ENCODE measurements at places on chromosomes 16 and 17.

GRCh38 chr16:49937886-49938285 is 82.0 kb upstream of the ZNF423 start:
- no peak for DNase-seq

GRCh38 chr16:3577302-3577752 is at the start of gene NLRC3:
Gene NLRC3, minus strand, starts transcription at chr16:3577403. Its CDS starts 12,367 bp downstream, at chr16:3565036.
- peak; percentile 22 for DNase-seq

DNA sequence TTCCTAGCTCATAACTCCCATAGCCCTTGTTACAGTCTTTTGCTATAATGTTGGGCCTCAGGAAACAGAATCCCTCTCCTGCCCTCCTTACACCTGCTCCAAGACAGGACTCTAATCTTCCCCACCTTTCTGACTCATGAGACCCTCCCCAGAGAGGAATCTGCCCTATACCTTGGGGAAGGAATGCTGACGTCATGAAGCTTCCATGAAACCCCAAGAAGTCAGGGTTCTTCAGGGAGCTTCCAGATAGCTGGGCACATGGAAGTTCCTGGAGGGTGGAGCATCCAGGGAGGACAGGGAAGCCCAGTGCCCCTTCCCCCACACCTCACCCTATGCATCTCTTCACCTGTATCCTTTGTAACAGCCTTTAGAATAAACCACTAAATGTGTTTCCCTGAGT is 285.7 kb downstream of the SOX9 start:
- no peak for DNase-seq

DNA sequence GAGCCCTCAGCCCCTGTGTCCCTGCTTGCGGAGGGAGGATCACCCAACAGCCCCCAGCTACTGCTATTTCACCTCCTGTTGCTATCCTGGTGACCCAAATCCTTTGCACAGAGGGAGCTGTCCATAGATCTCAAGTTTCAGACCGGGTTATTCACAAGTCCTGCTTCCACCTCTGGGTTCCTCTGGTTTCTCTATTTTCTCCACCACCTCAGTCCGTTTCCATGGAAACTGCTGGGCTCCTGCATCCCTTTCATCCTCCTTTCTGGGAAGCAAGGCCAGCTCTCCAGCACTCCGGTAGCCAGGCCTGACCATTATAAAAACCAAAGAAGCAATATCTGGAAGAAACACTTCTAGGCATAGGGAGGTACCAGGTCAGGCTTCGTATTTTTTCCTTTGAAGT is 4.8 kb upstream of the CALB2 start:
- DNase-seq = no peak

DNA sequence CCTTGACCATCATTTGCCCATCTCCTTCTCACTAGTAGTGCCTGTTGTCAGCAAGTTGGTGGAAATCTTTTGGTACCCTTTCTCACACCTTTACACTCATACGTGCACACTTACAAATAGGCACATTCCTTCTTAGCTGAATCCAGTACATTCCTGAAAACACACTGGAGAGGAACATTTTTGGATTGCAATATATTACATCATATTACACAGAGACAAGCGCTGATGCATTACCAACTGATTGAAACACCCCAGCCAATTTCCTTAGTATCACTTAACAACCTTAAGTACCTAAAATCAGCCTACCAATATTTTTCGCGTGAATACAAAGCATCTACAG is 64.1 kb downstream of the PLCG2 start:
- no peak for DNase-seq

DNA sequence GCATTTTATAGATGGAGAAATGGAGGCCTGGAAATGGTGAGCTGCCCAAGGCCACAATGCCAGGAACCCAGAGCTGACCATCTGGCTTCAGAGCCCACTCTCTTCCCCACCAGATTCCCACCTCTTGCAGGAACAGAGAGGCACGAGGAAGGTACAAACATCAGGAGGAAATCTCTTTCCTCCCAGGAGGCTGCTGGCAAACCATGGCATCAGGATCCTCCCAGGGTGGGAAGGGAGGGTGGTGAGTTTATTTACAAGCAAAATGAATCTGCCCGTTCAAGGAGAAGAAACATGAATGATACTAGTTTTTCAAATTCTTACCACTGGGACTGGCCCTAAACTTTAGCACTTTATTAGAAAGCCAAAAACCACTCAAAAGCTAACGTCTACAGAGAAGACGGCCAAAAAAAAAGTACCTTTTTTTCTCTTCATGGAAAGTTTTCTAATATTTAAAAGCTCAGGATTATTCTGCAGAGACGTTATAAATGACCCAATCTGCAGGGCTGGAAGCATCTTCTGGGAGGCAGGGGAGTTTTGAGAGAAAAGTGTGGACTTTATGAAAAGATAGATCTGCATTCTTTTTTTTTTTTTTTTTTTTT is 79.1 kb downstream of the NXN start:
- no peak for DNase-seq

DNA sequence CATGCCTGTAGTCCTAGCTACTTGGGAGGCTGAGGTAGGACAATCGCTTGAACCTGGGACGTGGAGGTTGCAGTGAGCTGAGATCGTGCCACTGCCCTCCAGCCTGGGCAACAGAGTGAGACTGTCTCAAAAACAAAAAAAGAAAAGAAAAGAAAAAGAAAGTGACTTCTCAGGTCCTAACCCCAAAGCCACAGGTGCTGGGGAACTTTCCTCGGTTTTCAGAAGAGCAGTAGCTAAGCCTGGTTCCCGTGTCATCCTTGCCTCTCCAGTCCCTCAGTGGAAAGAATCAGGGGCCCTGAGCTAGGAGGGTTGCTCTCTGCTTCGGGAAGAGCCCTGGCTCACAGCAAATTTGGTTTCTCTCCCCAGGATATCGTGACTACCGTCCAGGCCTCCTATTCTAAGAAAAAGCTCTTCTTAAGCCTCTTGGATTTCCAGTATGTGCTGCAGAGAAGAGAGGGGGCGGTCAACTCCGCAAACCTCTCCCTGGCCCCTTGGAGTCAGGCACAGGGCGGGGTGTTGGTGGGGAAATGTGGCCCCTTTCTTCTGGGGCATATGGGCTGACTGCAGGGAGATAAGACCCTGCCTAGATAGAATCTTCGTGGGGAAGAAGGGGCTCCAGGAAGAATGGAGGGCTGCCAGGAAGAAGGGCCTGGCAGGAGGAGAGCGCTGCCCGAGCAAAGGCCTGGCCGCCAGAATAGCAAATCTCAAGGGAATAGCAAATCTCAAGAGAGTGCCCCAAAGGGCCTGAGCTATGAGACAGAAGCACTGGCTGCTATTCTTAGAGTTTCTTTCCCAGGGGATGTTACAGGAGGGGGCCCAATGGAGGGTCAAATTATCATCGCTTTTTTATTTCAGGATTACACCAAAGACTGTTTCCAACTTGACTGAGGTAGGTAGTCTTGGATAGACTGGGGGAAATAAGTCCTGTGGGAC is 8.3 kb upstream of the NLRC5 start:
- DNase-seq = no peak

DNA sequence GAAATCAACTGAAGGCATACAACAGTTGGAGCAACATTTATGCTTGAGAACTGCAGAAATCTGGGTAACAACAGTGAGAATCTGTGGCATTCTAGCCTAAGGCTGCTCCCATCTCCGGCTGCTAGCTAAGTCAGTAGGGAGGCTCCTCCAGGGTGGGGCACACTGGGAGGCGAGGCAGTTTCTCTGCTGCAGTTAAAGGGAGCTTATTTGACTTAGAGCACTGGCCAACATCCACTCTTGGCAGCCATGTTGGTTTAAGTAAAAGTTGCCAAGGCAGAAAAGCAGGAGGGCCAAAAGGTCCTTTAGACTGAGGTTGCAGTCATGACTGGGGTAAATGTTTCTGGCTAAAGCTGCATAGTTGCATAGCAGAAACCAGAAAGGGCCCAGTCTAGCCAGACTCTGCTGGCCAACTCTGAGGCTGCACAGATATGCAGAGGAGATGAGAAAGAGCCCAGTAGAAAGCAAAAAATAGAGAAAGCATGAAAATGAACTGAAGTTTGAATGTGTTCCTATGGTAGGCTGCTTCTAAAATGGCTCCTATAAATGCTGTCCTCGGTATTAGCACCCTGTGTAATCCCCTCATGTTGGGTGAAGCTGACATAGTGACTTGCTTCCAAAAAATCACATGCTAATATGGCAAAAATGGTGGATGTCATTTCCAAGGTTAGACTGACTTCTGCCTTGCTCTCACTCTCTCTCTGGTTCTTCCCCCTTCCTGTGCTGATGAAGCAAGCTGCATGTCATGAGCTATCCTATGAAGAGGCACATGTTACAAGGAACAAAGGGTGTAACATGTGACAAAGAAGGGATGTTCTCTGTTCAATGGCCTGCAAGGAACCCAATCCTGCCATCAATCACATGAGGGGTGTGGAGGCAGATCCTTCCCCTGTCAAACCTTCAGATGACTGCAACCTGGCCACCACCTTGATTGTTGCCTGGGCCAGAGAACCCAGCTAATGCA is 3.7 kb upstream of the C16orf78 start:
- DNase-seq = no peak

DNA sequence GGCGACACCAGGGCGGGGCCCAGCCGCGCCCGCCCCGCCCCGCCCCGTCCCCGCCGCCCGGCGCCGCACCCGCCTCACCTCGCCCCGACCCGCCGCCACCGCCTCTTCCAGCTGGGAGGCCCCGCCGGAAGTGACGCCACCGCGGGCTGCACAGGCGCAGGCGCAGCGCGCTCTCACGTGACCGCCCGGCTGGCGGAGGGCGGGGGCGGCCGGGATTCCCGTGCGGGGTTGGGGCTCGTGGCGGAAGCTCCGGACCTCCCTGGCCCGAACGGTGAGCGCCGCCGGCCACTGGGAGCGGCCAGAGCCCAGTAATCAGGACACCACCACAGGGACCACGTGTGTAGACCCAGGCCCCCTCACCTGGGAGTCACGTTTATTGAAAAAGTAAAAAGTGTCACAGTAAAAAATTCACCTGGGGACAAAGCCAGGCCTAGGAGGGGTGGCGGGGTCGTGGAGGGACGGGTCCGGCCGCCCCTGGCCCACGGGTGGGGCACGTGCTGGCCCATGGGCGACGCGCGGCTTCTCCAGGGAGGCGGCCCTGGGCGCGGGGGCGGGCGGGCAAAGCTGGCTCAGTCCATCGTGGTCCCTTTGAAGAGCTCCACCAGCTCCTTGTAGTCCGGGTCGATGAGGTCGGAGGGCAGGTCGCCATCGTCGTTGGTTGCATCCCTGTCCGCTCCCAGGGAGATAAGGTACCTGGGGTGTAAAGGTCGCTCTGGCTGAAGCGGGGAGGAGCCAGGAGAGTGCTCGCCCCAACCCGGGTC is at the start of gene MCRIP1:
Gene MCRIP1, minus strand, starts transcription at position 132 of the 761 bp plus-strand sequence. CDS start 8,785 bp downstream, outside the sequence.
- peak; percentile 97 for DNase-seq

- no peak for DNase-seq
These were observed 19.8 kb downstream of the MPG start for GRCh38 chr16:97822-98221.

GRCh38 chr16:6574146-6574545 is 758.5 kb upstream of the RBFOX1 start:
- no peak for DNase-seq

- DNase-seq = no peak
These were observed 58.6 kb downstream of the MMD start for GRCh38 chr17:55363033-55363432.

GRCh38 chr17:63622574-63623390 is 565 bp downstream of the MAP3K3 start:
- DNase-seq = peak; percentile 59

GRCh38 chr16:4019371-4019791 is 96.9 kb downstream of the ADCY9 start:
- DNase-seq = no peak

- DNase-seq = no peak
These were observed 15.2 kb downstream of the NUP93 start for GRCh38 chr16:56744996-56745640.

- DNase-seq = no peak
These were observed 100.2 kb downstream of the KATNIP start for GRCh38 chr16:27650073-27650701.

DNA sequence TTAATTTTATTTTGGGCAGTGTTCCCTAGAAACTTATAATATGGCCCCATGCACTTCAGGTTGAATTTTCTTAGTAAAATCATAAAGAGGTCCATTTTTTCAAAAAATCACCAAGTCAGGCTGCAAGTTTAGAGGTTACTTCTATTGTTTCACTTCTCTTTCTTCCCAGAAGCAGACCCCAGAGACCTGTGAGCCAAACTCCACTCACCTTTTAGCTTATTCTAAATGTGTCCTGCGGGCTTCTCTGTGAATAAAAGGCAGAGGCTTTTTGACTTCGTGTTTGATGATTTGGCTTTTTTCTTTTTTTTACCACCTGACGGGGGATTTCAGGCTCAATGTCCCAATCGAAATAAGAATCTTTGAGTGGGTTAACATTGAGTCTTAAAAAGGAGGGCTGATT is 7.4 kb downstream of the PRKCB start:
- DNase-seq = no peak

GRCh38 chr16:73858326-73858725 is 438.3 kb upstream of the PSMD7 start:
- no peak for DNase-seq

GRCh38 chr16:70294385-70295025 is 4.5 kb upstream of the DDX19B start:
- no peak for DNase-seq

DNA sequence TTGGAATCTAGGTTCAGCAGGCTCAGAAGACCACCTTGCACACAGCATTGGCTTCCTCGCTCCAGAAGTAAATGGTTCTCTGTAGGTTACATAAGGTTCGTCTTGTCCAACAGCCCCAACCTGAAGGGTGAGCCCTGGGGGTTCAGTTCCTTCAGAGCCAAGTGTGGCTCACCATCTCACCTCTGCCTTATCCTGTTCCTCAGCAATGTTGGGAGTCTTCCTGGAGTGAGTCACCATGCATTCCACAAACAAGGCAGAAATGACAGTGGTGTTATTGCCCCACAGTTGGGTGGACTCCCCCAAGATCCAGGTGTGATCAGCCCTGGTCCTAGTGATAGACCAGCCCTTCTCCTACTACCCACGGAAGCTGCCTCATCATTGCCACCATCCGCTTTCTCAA is 26.8 kb upstream of the SMPD3 start:
- DNase-seq = no peak

GRCh38 chr17:30323895-30324319 is 9.9 kb downstream of the TMIGD1 start:
- DNase-seq = peak; percentile 61

- peak; percentile 16 for DNase-seq
These were observed 6.2 kb downstream of the CORO6 start for GRCh38 chr17:29616300-29617048.

DNA sequence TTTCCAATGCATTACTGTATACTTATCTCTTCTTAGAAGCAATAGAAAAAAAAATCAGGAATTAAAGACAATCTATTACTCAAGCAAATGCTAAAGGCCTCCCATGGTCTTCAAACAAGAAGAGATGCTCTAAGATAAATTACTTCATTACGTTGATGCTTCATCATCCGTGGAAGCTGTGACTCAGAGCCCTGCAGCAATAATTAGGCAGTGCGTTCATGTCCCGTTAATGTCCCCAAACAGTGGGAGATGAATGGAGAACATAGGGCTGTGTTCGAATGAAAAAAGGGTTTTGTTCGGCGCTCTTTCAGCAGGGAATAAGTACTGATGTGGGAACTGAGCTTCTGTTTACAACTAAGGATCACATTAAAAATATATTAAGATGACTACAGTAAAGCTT is 15.9 kb upstream of the PDXDC1 start:
- no peak for DNase-seq

Data from CD14-positive monocyte (primary cell).